ENCODE measurements at places on chromosomes 13 and 19.

- no peak for DNase-seq
These were observed 9.2 kb upstream of the FCGBP start for GRCh38 chr19:39943586-39943985.

- peak; percentile 81 for DNase-seq
These were observed 319.4 kb upstream of the HTR2A start for GRCh38 chr13:47216176-47216822.

DNA sequence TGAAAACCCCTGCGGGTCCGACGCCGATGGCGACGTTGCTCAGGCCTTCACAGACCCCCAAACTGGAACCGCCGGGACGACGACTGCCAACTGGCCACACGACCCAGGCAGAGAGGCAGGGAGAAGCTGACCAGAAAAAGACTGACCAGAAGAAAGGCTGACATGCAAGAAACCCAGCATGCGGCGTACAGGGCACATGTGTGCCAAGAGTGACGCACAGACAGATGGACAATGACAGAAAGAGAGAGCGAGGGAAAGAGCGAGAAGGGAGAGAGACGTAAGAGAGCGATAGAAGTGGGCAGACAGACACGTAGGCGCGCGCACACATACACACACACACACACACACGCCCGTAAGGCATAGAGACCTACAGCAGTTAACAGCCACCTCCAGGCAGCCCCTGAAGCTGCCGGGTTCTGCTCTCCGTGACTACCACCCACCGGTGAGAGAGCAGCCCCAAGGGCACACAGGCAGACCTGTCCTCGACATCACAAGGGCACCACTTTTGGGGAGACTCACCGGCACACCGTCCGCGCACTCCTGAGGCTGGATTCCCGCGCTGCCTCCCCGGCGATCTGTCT is 67.2 kb upstream of the ZNF527 start:
- DNase-seq: no peak

- no peak for DNase-seq
These were observed 24.4 kb downstream of the GARRE1 start for GRCh38 chr19:34278783-34279182.

GRCh38 chr13:98471934-98472333 is 105.0 kb downstream of the STK24 start:
- DNase-seq: no peak

DNA sequence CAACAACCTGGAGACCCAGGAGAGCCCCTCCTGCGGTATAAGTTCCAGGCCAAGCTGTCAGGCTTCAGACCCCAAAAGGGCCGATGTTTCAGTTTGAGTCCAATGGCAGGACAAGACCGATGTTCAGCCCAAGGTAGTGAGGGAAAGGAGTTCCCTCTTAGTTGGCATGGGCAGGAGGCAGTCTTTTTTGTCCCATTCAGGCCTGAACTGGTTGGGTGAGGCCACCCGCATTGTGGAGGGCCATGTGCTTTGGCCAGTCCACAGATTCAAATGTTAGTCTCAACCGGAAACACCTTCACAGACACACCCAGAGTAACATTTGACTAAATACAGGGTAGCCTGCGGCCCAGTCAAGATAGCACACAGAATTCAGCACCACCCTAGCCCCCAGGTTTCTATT is 89.6 kb upstream of the ANKRD10 start:
- no peak for DNase-seq

- no peak for DNase-seq
These were observed 7.1 kb upstream of the NFIC start for GRCh38 chr19:3359015-3359918.

DNA sequence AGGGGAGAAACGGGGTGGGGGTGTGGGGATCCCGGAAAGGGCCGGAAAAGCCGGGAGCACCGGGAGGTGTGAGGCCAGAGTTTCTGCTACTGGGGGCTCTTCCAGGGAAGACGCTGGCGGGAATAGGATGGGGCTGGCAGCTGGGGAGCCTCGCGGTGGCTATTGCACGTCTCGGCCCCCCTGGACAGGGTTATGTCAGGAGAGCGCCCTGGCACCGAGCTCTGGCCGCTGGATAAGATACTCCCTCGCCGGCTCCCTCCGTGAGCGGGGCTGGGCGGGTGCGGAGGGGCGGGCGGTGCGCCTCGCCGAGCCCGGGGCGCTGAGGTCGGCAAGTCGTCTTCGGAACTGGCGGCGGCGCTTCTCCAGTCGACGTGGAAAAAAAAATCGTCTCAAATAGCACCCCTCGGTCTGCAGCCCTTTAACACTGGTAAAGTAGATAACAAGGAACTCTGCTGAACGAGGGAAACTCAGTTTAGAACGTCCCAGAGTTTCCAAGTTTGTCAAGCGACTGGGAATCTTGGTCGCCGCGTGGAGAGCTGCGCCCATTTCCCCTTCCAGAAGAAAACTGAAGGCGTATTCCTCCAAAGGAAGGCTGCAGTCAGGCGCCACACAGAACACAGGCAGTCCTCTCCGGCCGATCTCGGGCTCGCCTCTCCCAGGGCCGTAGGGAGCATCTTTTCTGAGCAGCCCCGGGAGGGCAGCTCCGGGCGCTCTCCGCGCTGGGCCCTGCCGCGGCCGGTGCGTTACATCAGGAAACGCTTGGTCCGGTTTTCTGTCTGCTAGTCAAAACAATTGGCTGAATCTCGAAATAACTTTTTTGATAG is 115.1 kb downstream of the KCNRG start:
- DNase-seq: peak; percentile 36

- DNase-seq: peak; percentile 14
These were observed 127.1 kb downstream of the GGACT start for GRCh38 chr13:100461309-100462030.

DNA sequence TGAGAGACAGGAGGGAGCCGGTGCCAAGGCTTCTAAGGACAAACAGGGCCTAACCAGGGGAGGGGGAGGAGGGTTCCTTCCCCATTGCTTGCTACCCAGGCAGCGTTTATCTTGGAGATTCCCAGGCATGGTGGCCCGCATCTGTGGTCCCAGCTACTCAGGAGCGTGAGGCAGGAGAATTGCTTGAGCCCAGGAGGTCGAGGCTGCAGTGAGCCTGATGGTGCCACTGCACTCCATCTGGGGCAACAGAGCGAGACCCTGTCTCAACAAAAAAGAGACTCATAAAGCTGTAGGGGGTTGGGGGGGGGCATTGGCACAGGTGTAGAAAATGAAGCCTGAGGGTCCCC is 11.4 kb downstream of the TIMM13 start:
- DNase-seq: no peak

GRCh38 chr13:77338329-77338728 is 11.4 kb upstream of the MYCBP2 start:
- DNase-seq: no peak

DNA sequence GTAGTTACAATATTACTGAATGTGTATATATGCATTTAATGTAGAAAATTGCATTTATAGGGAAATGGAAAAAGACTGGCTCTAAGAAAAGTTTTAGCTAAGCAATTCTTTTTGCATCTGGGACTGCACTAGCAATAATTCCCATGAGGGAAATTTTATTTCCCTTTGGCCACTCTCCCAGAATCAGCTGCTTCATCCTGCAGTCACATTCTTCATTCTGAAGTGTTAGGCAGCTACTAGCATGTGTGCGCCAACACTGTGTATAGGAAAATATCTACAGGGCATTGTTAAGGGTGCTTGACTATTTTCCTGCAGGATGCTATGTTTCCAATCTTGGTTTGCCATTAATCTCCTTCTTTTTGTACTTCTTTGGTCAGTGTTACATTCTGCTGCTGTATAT is 312.8 kb upstream of the PCDH20 start:
- DNase-seq: no peak

GRCh38 chr19:30011051-30011578 is 69.1 kb downstream of the URI1 start:
- DNase-seq: no peak

- DNase-seq: no peak
These were observed 191.5 kb downstream of the TEX29 start for GRCh38 chr13:111511805-111512504.

GRCh38 chr13:110354123-110354627 is 47.1 kb downstream of the COL4A2 start:
- DNase-seq: no peak

GRCh38 chr19:36265064-36265463 is 50.2 kb downstream of the ZNF146 start:
- DNase-seq: no peak

DNA sequence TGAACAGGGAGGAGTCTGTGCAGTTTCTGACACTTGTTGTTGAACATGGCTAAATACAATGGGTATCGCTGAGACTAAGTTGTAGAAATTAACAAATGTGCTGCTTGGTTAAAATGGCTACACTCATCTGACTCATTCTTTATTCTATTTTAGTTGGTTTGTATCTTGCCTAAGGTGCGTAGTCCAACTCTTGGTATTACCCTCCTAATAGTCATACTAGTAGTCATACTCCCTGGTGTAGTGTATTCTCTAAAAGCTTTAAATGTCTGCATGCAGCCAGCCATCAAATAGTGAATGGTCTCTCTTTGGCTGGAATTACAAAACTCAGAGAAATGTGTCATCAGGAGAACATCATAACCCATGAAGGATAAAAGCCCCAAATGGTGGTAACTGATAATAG is 16.1 kb downstream of the CEACAM6 start:
- DNase-seq: no peak

- peak; percentile 80 for DNase-seq
These were observed 632 bp upstream of the MTIF3 start for GRCh38 chr13:27450921-27451471.

- no peak for DNase-seq
These were observed 1.5 kb upstream of the WDR88 start for GRCh38 chr19:33130433-33130832.

GRCh38 chr13:64289702-64290101 is 2874.1 kb upstream of the PCDH20 start:
- DNase-seq: no peak

DNA sequence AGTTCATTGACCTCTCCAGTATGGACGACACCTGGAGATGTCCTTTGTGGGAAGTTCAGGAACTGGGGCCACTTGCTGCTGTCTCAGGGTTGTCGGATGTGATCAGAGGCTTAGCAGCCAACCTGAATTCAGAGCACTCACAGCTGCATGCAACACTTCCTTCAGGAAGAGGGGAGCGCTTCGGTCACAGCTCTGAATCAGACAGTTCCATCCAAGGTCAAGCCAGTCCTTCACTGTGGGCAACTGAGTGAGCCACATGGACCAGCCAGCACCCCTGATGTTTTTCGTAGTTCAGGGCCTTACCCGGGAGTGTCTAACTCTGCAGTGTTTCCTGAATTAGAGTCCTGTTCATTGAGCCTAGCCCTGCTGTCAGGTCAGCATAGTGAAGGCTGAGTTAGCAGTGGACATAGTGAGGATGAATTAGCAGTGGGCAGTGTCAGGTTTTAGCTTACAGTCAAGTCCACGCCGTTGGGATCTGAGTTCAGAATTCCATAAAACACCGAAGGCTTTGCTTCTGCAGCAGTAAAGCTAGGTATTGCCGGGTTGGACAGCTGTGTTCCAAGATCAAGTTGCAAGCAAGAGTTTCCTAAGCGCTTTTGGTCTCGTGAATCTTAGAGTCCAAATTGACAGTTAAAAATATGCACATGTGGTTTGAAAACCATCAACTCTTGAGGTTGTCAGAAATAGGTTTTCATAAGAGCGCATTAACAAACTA is 5.1 kb downstream of the ZNF555 start:
- no peak for DNase-seq

DNA sequence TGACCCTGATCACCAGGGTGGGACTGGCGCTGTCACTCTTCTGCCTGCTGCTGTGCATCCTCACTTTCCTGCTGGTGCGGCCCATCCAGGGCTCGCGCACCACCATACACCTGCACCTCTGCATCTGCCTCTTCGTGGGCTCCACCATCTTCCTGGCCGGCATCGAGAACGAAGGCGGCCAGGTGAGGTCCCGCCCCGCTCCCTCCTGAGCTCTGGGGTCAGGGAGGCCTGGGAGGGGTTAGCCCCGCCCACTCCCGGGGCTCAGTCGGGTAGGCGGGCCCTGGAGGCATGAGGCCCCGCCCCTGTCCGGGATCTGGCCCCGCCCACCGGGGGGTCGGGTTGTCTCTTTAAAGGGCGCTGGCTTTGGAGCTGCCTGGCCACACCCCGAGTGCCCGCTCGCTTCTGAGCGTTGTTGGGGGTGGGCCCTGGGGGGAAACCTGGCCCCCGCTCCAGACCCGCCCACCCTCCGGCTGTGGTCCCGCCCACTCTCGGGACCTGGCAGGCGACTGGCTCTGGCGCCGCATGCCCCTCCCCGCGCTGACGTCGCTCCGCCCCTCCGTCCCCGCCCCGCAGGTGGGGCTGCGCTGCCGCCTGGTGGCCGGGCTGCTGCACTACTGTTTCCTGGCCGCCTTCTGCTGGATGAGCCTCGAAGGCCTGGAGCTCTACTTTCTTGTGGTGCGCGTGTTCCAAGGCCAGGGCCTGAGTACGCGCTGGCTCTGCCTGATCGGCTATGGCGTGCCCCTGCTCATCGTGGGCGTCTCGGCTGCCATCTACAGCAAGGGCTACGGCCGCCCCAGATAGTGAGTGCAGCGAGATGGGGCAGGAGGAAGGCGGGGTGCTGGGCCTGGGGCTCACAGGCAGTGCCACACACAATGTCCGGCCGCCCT is 13.1 kb downstream of the DDX39A start:
- peak; percentile 43 for DNase-seq

- peak; percentile 68 for DNase-seq
These were observed 246.1 kb upstream of the DACH1 start for GRCh38 chr13:72113076-72113475.

DNA sequence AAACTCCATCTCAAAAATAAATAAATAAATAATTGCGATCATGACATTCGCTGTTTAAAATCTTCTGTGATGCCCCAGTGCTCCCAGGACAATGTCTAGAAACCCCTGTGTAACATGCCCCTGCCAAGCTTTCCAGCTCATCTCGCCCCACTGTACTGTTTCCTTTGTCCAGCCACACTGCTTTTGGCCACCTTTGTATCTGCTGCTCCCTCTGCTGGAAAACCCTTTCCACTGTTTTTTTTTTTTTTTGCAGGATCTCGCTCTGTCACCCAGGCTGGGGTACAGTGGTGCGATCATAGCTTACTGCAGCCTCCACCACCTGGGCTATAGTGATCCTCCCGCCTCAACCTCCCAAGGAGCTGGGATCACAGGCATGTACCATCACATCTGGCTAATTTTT is 7.5 kb downstream of the PLAUR start:
- no peak for DNase-seq

GRCh38 chr13:102487330-102487729 is 85.5 kb upstream of the FGF14 start:
- no peak for DNase-seq

All from foreskin keratinocyte (primary cell).